ENCODE measurements at places on chromosomes 2 and 18.
A peak's percentile ranks its signal among the peaks of the same experiment; 100 is the strongest.

- no peak for DNase-seq
Measured at GRCh38 chr2:1935476-1935875, 191.2 kb upstream of the PXDN start.

- no peak for DNase-seq
Measured at GRCh38 chr18:62637403-62637802, 77.9 kb upstream of the PHLPP1 start.

DNA sequence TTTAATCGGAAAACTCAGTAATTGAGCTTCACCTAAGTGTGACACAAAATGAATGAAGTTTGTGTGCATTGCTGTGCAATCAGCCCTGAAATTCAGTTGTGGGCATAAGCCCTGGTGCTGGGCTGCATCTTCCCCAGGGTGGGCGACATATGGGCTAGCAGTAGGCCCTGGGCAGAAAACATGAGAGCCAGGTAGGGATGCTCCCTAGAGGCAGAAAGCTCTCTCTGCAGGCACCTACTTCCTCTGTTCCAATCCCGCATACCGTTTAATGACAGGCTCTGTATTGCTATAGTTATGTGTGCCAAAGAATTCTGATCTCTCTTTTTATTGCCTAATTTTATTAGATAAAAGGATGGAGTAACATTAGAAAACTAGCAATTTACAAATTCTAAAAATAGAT lies 456.7 kb downstream of the NRXN1 start:
- DNase-seq = no peak

DNA sequence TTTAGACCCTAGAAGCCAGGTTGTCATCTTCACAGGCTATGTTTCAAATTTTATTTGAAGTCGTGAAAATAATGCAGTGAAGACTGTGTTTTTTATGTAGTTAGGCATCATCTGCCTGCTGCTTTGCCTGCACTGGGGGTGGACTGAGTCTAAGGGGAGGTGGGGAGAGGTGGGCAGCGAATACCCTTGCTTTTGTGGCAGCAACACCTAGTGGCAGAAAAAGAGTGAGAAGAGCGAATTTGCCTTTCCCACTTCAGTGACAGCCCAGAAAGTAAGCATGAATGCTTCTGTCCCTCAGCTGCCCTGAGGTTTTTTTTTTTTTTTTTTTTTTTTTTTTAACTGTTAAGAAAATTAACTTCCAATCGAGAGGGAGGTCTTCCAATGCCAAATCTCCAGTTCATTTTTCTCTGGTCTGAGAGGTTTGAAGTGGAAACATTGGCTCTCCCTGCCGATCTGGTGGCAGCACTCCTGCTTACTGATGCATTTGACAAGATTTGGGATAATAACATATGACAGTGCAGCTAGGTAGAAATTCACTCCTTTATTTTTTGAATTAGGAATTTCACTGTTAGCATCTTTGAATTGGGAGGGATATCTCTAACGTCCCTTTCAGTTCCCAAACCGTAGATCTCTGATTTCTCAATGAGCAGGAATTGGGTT lies 60.3 kb upstream of the LYPD6B start:
- DNase-seq = no peak

- no peak for DNase-seq
Measured at GRCh38 chr18:8685141-8685913, 20.0 kb upstream of the MTCL1 start.

- no peak for DNase-seq
Measured at GRCh38 chr18:79902640-79903039, 48.8 kb downstream of the SLC66A2 start.

DNA sequence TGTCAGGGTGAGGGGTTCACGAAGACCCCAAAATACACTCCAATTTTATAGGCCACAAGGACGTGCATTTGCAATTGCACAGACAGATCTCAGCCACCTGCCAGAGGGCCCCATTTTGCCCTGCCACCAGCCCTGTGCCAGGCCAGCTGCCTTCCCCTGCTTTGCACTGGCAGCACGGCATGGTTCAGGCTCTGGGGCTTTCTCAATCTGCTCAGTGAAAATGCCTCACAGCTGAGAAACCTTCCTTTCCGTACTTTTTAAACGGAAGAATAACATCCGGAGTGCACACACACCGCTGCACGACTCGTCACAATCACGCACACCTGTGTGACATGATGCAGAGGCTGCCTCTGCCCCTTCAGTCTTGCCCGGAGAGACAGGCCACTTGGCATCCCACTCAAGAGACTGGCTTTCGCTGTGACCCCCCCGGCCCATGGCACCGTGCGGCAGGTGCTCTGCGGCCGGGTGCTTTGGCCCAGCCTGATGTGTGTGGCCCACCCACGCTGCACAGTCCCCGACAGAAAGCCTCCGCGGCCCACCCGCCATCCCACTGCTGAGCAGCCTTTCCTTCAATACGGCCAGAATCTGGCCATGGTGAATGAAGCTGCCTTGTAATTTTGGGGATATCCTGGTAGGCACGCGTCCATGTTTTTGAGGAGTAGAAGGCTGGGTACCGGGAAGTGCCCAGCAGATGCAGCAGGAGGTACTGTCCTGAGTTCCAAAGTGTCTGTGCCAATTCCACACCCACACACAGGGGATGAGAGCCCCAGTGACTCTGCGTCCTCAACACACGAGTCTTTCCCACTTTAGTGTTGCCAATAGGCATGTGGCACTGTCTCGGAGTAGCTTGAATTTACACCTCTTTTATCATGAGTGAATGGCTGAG lies 88.8 kb downstream of the USP40 start:
- DNase-seq = no peak

GRCh38 chr2:216474925-216475670 lies 23.5 kb upstream of the RPL37A start:
- DNase-seq = no peak

DNA sequence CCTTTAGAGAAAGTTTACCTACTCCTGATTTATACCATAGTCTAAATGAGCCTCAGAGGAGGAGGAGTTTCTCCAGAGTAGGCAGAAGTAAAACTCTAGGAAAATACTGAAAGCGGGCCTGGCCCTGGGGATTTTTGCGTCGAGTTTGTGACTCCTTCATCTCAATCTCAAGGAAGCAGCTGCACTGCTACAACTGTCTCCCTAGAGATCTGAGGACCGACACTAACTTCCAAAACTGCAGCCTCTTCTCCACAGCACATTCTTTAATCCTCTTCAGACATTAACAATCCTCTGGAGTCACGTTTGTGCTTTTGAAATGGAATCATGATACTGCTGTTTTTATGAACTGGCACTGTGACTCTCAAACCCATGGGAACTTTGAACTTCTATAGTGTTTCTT lies 281.4 kb downstream of the KCNS3 start:
- no peak for DNase-seq

DNA sequence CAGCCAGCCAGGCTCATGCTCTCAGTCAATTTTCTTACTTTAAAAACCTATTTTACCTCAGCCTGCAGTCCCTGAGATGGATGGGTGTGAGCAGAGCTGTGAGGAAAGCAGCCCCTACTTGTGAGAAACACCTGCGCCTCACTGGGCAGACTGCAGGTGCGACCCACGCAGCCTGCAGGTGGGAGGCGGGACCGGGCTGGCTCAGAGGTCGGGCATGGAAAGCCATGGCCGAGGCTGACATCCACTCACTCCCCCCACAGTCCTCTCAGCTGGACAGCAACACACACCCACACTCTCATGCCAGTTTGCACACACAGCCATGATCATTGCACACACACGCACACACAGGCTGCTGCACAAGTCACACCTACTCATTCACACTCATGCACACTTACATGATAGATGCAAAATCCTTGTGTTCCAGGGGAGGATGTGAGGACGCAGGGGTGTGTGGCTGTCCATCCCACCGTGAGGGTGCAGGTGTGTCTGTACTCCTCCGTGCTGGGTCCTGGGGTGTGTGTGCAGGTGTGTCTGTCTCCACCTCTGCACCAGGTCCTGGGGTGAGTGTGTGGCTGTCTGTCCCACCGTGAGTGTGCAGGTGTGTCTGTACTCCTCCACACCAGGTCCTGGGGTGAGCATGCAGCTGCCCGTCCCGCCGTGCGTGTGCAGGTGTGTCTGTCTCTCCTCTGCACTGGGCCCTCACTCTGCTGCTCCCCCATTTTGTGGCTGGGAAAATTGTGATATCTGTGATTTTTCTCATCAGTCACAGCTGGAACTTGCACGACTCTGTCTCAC lies 166.5 kb downstream of the RTP5 start:
- no peak for DNase-seq

GRCh38 chr2:224694502-224694901 lies 21.7 kb downstream of the CCDC195 start:
- DNase-seq = no peak

- peak; percentile 69 for DNase-seq
Measured at GRCh38 chr2:136117909-136118818, at the start of gene CXCR4. Gene CXCR4 (minus strand): TSS chr2:136118149. CDS start chr2:136118060, 89 bp downstream.

DNA sequence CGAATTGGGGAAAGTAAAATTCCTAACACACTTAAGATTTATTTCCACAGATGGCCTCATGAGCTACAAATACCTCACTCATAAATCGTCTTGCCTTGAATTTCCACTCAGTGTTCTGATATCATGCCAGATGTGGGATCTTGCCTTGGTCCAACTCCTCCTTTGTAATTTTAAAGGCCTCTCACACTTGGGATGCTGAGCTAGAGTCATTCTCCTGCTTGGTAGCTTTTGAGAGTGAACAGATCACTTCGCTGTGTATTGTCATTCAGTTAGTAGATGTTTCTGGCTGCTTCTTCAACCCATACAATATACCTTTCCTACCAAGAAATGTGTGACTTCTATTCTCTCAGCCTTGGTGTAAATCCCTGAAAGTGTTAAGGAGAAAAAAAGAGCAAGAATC lies 309.2 kb downstream of the NRXN1 start:
- DNase-seq = no peak

- DNase-seq = no peak
Measured at GRCh38 chr2:118830118-118830517, 17.3 kb downstream of the EN1 start.

GRCh38 chr2:134144651-134145050 lies 109.2 kb upstream of the MGAT5 start:
- no peak for DNase-seq

DNA sequence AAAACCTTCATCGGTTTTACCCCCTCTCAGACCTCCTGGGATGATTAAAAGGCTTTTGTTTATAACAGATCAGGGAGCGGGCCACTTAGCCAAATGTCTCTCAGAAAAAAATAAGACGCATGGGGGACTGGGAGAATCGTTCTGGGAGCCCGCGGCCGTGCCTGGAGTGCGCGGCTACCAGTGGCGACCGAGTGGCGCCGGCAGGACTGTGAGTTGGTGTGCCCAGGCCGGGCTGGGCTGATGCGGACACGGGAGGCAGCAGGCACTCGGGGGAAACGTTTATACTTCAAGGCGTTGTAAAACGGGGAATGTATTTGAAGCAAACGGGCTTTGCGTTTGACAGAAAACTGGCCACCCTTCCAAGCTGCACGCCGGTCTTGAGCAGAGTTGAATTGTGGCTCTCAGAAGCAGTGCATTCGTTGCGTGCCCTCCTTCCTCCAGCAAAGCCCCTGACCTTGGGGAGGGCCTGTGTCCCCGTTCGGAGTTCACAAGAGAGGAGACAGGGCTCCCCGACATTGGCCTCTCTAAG lies 4.7 kb upstream of the HOXD10 start:
- no peak for DNase-seq
